ENCODE measurements at places on chromosomes 4 and X.
A peak's percentile ranks its signal among the peaks of the same experiment; 100 is the strongest.

DNA sequence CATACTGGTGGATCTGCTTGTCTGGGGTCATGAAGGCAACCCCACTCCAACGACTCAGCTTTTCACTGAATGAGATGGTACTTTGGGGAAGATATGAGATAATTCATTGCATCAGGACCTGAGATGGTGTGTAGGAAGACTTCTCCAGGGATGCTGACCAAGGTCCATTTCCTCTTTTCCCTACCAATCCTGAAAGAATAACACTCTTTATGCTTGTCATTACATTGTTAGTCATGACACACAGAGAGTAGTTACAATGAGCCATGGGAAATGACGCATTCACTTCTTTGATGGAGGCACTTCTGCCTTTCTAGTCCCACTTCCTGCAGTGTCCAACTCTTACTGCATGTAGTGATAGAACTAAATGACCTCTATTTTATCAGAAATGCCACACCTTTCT, 58.6 kb downstream of the AREG start:
- DNase-seq, result no peak

GRCh38 chr4:123325241-123325681, 71.3 kb upstream of the SPRY1 start:
- no peak for DNase-seq

GRCh38 chrX:30627818-30628652, 25.2 kb upstream of the GK start:
- no peak for DNase-seq

- peak; percentile 21 for DNase-seq
These were observed 698 bp downstream of the AFF1 start for GRCh38 chr4:86935566-86935852.

GRCh38 chr4:32102896-32103295, 1382.7 kb downstream of the PCDH7 start:
- DNase-seq, result no peak

DNA sequence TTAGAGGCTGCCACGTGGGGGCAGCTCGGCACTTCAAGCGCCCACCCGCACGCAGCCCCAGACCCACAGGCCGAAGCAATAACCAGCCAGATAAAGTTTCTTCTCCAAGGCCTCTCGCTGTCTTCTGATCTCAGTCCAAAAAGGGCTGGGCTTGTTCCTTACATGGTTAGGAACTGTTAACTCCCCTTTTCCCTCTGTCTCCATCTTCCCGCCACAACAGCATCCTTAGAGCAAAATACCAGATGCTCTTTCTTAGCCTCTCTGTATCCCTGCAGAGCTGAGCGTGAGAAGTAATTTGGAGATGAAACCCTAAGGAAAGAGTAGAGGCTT, 23.4 kb upstream of the KIAA1210 start:
- no peak for DNase-seq

DNA sequence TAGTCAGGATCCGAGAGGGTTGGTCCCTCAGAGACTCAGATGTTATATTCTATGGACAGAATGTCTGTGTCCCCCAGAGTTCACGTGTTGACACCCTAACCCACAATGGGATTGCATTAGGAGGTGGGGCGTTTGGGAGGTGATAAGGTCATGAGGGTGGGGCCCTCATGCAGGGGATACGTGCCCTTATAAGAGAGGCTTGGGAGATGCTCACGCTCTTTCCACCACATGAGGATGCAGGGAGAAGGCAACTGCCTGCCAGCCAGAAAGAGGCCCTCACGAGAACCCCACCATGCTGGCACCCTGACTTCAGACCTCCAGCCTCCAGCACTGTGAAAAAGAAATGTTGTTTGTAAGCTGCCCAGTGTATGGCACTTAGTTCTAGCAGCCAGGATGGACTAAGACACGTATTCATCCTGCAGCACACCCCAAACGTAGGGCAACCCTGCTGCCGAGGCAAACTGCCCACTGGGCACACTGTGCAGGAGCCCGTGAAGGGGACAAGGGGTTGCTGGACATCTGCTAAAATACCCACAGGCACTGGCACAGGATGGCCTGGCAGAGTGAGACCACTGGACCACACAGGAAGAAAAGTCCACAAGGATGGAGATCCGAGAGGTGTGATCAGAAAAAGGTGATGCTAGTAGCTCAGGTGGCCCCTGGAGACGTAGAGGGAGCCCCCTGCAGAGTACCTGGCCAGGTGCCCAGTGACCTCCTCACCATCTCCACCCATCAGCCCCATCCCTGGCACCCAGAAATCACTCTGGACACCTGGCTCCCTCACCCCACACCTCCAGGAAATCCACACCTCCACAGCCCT, 62.7 kb downstream of the HTRA3 start:
- no peak for DNase-seq

DNA sequence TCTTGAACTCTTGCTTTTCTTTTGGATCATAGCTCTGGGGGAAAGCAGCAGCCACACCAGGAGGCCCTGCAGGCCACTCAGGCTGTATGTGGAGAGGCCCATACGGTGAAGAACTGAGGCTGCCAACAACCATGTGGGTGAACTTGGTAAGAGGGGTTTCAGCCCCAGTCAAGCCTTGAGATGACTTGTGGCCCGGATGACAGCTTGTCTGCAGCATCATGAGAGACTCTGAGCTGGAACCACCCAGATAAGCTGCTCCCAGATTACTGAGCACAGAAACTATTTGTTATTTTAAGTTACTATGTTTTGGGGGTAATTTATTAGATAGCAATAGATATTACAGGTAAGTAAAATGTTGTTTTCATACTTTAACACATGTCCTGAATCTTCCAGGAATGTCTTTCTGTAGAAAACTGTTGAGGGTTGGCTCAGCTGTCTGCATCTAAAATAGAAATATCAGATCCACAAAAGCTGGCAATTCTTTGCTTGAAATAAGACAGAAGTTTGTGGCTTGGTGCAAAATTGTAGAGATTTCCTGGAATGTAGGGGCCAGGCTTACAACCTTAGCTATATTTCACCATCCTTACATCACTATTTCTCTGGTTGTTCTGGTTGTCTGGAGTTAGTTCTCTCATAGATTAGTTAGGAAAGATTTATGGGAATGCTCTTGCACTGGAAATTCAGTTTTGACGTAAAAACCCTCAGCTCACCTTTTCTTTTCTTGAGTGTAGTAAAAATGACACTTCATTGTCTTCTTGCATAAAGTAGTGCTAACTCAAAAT, 272.1 kb downstream of the RAPGEF2 start:
- DNase-seq, result no peak

- DNase-seq, result no peak
These were observed 35.1 kb downstream of the BCOR start for GRCh38 chrX:40062525-40063155.

DNA sequence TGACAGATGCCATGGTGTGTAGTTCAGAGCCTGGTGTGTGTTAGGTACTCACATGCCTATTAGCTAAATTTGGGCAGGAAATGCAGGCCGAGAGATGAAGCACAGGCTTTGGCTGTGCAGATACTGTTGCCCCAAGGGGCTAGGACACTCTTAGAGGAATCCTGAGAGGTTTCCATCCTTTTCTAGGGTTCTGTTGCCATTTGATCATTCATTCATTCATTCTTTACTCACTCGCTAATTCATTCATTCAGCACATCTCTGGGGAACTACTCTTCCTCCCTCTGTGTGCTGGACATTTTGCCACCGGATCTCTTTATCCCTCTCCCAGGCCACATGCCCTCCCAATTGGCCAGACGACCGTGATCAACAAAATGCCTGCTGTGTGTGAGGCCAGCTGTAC, 43.9 kb upstream of the NSG1 start:
- DNase-seq, result no peak

DNA sequence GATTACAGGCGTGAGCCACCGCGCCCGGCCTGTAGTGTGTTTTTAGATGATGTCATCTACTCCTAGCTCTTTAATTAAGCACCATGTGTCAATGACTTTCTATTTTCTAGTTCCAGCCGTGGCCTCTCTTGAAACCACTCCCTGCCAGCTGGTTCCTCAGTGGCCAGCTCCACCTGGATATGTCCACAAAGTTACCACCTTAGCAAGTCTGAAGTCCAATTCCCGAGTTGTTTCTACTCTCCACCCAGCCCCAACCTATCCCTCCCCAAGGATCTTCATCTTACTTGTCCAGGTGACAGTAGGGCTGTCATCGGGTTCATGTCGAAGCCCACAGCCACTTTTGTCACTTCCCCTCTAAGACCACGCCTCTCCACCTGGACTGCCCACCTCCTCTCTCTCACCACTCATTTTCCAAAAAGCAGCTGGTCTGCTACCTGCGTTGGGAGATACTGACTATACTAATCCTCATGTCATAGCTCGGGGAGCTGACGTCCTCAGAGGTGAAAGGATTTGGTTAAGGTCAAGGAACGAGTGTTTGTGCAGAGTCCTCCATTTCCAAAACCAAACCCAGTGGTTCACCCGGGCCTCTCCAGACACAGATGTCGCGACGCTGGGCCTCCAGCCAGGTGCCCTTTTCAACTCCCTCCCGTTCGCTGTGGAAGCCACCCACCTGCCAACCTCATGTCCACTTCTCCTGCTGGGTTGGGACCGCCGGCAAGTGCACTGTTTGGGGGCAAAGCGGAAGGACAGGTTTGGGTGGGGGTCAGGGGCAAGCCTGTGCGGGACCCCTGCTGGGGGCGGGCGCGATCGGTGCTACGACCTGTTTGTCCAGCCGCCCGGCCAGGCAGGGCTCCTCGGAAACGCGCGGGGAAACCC, 704 bp downstream of the FAM3A start:
- DNase-seq, result no peak

DNA sequence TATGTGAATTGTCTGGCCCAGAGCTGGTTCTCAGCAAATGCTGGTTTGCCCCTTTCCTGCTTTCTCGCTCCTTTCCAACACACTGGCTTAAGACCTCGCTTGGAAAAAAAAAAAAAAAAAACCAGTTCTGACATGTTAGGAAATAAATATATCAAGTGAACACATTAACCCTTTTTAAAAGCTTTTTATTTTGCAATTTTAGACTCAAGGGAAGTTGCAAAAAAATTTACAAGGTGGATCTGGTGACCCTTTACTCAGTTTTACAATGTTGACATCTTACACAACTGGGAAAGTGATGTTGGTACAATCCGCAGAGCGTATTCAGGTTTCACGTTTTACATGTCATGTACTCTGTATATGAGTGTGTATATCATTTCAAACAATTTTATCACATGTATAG, 100.1 kb downstream of the RTL5 start:
- DNase-seq, result no peak

Data from T-helper 17 cell (primary cell).